ENCODE measurements at places on chromosomes 6 and 20.

DNA sequence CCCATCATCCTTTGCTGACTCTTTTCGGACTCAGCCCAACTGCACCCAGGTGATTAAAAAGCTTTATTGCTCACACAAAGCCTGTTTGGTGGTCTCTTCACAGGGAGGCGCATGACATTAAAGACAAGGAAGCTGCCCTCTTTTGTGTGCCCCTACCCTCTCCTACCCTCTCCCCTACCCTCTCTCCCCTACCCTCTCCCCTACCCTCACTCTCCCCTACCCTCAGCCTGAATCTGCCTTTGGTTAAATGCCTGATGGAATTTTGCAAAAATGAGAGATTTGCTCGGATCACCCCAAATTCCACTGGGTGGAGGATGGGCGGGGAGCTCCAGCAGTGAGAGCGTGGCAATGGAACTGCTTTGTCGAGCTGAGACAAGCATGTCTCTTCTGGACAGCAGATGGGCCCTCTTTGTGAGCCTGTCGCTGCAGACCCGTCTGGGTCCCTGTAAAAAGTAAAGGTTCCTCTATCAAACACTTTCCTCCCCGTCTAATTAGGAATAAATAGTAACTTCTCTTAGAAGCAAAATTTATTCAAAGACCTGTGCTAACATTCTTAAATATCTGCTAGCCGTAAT, 76.4 kb upstream of the MLN start:
- DNase-seq: no peak

GRCh38 chr6:160952633-160953281, 38.8 kb upstream of the MAP3K4 start:
- no peak for DNase-seq

DNA sequence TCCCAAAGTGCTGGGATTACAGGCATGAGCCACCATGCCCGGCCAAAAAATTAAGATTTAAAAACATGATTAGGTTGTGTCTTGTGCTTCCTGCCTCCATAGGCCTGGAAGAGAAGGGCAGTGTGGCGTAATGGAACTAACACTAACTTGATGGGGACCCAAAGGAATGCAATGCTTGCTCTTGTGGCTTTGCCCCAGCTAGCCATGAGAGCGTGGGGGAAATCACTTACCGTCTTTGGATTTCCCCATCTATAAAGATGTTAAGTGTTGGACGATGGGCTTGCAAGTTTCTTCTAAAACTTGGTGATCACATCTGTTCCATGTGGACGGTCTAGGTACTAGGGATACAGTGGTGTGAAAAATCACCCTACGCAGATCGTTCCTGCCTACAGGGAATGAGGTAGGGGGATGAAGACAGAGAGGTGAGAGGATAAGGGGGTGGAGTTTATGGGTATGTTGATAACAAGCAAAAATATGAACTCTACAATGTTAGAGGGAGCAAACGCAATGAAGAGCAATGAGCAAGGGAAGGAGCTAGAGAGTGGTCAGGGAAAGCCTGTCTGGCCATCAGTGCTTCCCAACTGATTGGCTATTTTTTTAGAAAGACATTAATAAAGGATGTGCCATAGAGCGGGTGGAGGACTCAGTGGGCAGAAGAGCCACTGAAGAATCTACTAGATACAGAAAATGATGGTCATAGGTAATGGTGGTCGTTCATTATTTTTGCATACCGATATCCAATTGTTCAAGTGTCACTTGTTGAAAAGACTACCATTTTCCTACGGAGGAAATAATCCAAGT, 165.2 kb downstream of the BCAS1 start:
- DNase-seq: no peak

DNA sequence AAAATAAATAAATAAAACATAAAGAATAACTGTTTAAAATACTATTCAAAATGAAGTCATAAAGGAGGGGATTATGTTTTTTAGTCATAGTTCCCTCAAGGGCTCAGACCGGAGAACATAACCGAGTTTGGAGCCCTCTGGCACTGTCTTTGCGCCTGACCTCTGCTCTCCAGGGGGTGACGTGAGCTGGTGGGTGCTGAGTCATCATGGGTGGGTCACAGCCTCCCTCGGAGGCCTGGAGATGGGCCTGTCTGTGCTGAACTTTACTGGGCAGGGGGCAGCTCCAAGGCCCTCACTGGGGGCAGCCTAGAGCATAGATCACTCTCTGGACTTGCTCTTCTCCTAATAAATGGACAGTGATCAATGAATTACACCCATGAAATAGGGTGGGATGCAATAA, 3.1 kb upstream of the MAVS start:
- no peak for DNase-seq

DNA sequence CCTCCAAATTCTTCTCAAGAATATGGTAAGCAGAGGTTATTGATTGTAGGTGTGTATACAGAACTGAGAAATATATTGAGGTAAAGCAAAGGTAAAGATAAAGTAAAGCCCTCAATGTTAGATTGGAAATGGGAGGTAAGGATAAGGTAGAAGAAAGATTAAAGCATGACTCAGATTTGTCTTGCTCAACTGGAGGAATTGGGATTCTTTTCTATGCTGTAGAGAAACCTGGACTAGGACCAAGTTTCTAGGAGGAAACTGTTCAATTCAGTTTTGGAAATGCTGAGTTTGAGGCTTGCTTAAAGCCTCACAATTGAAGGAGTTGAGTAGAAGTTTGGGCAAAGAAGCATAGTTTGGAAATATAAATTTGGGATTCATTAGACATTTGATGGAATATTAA, 634.0 kb upstream of the PTCHD4 start:
- no peak for DNase-seq

DNA sequence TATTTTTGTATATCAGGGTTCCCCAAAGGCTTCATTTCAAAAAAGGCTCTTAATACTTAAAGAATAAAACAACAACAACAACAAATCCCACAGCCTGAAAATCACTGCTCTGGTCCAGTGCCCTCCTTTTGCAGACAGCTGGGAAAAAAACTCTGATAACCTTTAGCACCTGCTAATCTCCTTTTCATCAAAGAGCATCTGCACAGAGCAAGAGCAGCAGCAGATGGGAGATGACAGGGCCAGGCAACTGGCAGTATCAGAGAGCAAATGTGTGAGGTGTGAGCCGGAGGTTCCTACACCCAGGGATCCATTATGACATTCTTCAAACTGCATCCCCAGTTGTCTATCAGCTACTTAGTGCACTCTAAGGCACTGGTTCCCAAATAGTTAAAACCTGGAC, 25.7 kb downstream of the TTI1 start:
- no peak for DNase-seq

DNA sequence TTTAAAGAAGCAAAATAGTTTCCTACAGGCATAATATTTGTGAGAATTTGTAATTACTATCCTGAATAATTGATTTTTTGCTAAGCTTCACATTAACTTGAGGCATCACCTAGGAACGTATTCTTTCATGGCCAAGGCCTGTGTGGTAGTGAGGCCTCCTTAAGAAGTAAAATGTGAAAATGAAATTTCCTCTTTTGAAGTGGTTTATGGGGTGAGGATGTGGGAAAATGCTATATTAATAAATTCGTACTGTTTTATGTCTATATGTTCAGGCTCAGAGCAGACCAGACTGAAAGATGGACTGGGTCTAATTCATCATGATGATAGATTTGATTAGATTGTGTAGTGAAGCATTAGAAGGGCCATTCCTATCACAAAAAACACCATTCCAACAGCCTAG, 33.1 kb downstream of the MYLIP start:
- no peak for DNase-seq

DNA sequence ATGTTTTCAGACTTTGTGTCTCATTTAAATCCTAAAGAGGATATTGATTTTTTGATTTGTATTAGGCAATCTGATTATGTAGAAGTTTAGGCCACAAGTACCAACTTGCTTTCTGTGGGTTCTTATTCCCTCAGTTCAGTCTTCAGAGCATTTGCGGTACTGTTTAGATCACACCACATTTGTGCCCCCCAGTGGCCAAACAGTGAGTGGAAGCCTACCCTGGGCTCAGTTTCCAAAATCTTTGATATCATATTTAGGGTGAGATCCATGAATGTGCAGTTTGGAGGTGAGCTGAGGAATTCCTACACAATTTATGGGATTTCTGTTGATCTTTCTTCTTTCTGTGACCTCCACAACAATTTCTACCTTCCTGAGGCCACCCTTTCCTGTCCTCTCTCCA, 92.3 kb upstream of the FUT9 start:
- no peak for DNase-seq

DNA sequence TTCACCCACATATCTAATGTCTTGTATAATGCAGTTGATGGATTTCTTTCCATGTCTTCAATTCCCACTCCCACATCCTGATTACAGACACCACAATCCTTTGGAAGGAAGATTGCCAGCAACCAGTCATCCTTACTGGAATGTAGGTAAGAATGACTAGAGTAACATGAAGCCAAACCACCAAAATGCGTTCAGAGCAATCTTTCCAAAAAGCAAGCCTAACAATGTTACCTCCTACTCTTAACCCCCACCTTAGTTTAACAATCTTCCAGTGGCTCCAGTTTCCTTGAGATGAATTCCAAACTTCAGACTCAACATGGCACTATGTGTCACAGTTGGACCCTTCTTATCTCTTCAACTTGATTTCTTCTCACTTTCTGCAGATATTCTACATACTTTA, 685.6 kb downstream of the DOK5 start:
- no peak for DNase-seq

- DNase-seq: no peak
Observed at GRCh38 chr6:139439349-139439748, 64.9 kb upstream of the CITED2 start.

- DNase-seq: no peak
Observed at GRCh38 chr6:158314737-158315136, 2.5 kb downstream of the TULP4 start.

GRCh38 chr6:32602383-32602782, 12.7 kb upstream of the HLA-DRB1 start:
- no peak for DNase-seq

GRCh38 chr6:166469426-166469961, 86.8 kb upstream of the MPC1 start:
- no peak for DNase-seq

- no peak for DNase-seq
Observed at GRCh38 chr6:148735989-148736388, 10.8 kb upstream of the UST start.

All from GM19239 (cell line).